Occipital lobe (tissue), 3 donors: ENCODE measurements at places on chromosomes 5 and 9.

DNA sequence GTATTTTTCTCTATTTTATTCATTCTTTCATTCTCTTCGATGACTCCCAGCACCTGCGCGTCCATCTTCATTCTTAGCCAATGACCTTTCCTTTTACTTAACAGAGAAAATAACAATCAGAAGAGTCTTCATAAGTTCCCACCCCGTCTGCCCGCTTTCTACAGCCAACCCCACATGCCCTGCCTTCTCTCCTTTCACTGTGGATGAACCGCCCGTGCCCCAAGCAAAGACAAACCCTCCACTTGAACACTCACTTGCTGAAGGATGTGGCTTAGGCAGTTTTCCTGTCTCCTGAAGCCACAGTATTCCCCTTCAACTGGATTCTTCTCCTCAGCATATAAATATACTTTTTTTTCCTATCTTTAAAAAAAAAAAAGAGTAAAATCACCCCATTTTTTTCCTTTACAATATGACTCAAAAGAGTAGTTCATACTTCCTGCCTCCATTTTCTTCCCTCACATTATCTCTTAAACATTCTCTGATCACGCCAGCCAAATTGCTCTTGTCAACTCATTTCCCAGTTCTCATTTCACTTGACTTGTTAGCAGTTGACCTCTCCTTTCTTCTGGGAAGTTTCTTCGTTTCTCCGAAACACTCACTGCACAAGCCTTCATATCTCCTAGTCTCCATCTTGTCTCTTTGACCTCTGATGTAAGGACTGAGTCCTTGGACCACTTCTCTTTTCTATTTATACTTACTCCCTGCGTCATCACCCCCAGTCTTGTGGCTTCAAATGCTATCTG, 11.1 kb downstream of the NIPSNAP3B start:
- no peak for DNase-seq

DNA sequence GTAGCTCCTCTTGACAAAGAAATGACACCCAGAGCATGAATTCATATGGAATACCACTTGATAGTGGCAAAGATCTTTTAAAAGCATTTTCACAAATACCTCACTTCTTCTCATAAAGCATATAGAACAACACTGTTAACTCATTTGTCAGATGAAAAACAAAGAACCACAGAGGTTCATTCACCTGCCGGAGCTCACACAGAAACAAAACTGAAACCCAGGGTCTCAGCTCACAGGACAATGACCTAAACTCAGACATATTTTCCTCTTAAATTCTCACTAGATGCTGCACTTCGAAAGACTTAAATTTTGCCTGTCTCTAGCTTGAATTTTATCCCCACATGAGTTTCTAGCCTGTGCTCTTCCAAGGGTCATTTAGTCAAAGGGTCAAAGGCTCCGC, 339.0 kb downstream of the KCNN2 start:
- DNase-seq, result no peak

DNA sequence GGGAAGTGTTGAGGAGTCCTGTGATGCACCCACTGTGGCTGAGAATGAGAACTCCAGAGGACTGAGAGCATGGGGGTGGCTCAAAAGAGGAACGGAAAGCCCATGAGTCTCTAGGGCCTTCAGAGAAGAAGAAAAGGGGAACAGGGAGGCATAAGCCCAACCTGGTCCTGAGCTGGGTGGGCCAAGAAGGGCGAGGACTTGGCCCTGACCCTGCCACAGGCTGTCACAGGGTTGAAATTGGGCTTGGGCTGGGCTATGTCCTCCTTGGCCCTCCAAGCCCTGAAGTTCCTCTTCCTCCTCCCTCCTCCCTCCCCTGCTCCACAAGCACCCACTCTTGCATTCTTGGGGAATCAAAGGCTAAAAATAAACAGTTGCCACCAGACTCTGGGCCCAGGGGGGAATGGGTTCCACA, 49.3 kb upstream of the PPARGC1B start:
- DNase-seq, result no peak

- no peak for DNase-seq
These were observed 17.8 kb downstream of the FBXO38 start for GRCh38 chr5:148401604-148402003.

DNA sequence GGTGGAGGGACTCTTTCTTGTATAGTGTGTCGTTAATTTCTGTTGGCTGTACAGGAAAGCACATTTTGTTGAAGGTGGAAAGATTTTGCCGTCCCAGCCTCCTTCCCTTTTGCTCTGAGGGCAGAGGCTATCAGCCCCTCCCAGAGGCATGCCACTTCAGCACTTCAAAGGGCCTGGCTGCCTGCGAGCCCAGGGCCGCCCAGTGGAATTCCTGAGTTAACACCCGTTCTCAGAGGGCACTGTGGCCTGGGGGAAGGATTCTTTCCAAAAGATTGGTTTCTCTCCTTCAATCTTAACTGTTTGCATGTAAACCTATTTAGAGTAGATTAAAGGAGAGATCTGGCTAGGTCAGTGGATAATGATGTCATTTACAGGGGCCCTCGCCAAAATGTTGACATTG, 238.6 kb downstream of the FANCC start:
- no peak for DNase-seq

GRCh38 chr5:99019254-99019653, 90.4 kb upstream of the CHD1 start:
- no peak for DNase-seq

- DNase-seq, result no peak
These were observed 9.8 kb upstream of the CPEB4 start for GRCh38 chr5:173878224-173878967.

GRCh38 chr5:122515709-122516431, 203.8 kb downstream of the SNCAIP start:
- no peak for DNase-seq

GRCh38 chr9:124809741-124810500, 33.0 kb downstream of the OLFML2A start:
- DNase-seq, result no peak
